Astrocyte of the hippocampus (primary cell): ENCODE measurements at places on chromosomes 1 and 21.

GRCh38 chr1:89609781-89610456 lies 23.0 kb upstream of the LRRC8C start:
- no peak for DNase-seq

DNA sequence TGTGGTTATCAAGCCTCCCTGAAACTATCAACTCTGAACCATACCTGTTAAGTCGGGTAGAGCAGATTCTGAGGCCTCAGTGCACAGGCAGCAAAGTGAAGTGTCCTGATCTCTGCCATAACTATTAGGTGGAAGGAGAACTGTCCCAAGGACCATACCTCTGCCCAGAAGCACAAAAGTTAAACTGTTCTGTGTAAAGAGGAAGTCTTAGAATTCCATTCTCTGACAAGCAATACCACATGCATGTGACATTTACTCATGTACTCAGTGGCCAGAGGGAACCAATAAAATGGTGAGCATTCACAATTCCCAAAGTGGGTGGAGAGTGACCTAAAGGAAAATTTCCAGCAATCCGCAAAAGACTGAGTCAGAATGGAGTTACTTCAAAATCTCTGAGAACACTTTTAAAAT lies 61.0 kb downstream of the TOR3A start:
- peak; percentile 96 for DNase-seq

GRCh38 chr1:108592030-108592759 lies 32.3 kb downstream of the EEIG2 start:
- no peak for DNase-seq

DNA sequence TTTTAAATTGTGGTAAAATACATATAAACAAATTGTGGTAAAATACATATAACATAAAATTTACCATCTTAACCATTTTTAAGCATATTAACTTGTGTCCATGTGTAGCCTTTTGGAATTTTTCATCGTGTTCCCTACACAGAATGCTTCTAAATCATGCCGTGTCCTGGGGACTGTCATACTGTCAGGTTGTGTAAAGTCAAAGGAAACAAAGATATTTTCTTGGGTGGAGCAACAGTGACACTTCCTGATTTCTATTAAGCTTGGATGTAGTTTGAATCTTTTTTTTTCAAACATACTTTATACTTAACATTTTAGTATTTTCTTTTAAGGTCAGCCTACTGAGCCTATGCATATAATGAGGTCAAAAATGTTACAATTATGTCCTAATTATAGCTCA lies 32.3 kb downstream of the DOP1B start:
- no peak for DNase-seq

GRCh38 chr1:232123775-232124659 lies 497.4 kb downstream of the DISC1 start:
- peak; percentile 56 for DNase-seq

GRCh38 chr21:27132266-27132665 lies 165.4 kb upstream of the ADAMTS5 start:
- peak; percentile 40 for DNase-seq

DNA sequence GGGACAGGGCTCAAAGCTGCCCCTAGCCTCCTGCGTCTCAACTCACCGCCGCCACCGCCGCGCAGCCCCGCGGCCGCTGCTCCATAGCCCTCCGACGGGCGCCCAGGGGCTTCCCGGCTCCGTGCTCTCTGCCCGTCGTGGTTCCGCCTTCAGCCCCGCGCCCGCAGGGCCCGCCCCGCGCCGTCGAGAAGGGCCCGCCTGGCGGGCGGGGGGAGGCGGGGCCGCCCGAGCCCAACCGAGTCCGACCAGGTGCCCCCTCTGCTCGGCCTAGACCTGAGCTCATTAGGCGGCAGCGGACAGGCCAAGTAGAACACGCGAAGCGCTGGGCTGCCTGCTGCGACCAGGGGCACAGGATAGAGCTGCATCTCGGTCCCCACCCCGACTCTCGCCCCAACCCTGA lies at the start of gene TNFRSF25:
Gene TNFRSF25 (minus strand): TSS at position 151 of the 400 bp plus-strand sequence. CDS start 66 bp downstream, at position 85.
- no peak for DNase-seq

DNA sequence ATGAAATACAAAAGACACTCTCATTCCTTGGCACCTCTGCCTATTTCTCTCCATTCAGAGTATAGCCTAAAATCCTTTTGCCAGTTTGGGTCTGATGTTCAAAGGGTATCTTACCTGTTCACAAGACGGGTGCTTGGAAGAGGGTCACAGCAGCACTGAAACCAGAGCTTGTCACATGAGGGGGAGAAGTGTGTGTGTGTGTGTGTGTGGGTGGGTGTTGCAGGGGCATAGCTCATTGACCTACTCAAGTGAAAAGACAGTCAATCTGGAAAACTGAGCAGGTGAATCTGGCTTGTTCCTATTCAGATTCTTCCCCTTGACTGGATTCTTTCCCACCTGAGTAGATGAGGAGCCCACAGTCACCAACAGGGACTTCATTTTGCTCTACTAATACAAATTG lies 63.9 kb downstream of the KCTD3 start:
- DNase-seq: no peak

- no peak for DNase-seq
Measured at GRCh38 chr1:242556276-242556675, 31.8 kb upstream of the PLD5 start.

DNA sequence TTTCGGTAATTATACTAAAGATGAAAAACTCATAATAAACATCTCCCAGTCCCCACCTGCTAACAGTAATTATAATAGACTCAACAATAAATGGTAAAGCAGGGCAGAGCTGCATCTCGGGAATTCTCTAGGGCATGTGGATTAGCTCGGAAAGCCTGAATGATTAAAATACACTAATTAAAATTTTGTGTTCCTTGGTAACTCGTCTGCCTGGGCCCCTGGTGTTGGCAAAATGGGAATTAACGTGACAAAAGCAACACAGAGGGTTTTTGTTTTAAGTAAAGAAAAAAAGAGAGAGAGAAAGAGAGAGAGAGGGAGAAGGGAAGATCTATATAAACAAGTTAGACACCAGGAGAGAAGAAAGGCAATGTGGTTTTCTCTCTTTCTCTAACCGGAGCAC lies 62.1 kb downstream of the CASZ1 start:
- no peak for DNase-seq

DNA sequence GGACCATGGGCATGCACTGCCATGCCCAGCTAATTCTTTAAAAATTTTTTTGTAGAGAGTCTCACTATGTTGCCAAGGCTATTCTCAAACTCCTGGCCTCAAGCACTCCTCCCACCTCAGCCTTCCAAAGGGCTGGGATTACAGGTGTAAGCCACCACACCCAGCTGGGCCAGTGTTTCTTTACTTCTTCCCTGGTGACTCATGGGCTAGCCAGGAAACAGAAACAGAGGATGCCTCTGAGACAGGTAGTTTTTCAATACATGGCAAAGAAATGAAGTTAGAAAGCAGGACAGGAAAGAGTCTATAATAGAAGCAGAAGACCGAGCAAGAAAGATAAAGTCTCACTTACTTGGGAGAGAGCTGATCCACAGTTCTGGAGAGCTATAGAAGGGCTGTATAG lies 7.6 kb upstream of the C1orf74 start:
- no peak for DNase-seq

- no peak for DNase-seq
Measured at GRCh38 chr1:164918140-164918539, 359.2 kb downstream of the PBX1 start.

DNA sequence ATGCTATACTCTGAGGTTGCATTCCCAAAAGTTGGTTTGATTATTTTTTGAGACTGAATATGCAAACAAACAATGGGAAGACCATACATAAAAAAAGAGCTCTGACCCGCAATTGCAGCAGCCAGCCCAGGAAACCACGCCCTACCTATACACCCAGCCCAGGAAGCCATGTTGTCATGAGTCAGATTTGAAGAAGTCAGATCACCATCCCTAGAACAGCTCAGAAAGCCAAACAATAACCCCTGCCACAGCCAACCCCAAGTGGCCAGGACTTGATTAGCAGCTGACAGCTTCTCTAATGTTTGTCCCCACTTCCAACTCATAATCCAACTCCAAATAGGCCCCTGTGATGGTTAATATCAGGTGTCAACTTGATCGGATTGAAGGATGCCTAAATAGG lies 621.9 kb downstream of the NPHP4 start:
- DNase-seq: no peak

DNA sequence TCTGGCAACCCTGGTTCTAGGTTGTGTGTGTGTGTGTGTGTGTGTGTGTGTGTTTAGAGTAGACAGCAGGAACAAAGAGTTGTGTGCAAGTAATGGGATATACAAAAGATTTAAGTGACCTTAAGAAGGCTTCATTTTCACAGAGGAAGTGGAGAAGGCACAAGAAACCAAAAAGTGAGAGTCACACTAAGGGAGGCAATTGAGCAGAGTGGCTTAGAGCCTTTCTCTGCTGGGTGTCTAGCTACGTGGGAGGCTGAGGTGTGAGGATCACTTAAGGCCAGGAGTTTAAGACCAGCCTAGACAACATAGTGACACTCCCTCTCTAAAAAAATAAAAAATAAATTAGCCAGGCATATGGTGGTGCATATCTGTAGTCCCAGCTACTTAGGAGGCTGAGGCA lies 44.4 kb upstream of the HAO2 start:
- DNase-seq: no peak

- no peak for DNase-seq
Measured at GRCh38 chr1:117341123-117341522, 26.1 kb upstream of the MAN1A2 start.

GRCh38 chr1:84686223-84686622 lies 4.0 kb downstream of the SSX2IP start:
- DNase-seq: no peak

DNA sequence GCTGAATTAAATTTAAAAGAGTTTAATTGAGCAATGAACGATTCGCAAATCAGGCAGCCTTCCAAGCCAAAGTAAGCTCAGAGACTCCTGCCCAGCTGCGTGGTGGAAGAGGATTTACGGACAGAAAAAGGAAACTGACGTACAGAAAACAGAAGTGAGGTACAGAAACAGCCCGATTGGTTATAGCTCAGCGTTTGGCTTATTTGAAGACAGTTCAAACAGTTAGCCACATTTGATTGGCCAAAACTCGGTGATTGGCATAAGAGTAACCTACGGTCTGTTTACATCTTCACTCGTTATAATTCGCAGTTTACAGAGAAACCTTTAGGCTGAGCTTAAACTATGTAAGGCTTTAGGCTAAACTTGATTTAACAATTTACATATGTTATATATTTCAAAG lies 46.9 kb downstream of the CR1L start:
- DNase-seq: no peak

- no peak for DNase-seq
Measured at GRCh38 chr1:3031401-3032221, 10.3 kb downstream of the ACTRT2 start.

- DNase-seq: no peak
Measured at GRCh38 chr1:149915429-149916192, 2.0 kb downstream of the SV2A start.

- DNase-seq: no peak
Measured at GRCh38 chr1:1418464-1419362, 2.4 kb downstream of the ANKRD65 start.

- DNase-seq: peak; percentile 52
Measured at GRCh38 chr1:212606395-212607205, 2.0 kb upstream of the ATF3 start.

GRCh38 chr21:22536509-22536908 lies 1538.3 kb downstream of the NCAM2 start:
- peak; percentile 49 for DNase-seq

GRCh38 chr1:222772996-222773379 lies 36.0 kb downstream of the FAM177B start:
- DNase-seq: no peak
